ENCODE measurements at places on chromosomes 6 and 20. TPM values are rescaled to one million over a fixed set of nuclear protein-coding genes. Genes with fewer than 3 reads are reported as not detected.
A peak's percentile ranks its signal among the peaks of the same experiment; 100 is the strongest.

CST2 gene
- not detected for total RNA-seq

DNA sequence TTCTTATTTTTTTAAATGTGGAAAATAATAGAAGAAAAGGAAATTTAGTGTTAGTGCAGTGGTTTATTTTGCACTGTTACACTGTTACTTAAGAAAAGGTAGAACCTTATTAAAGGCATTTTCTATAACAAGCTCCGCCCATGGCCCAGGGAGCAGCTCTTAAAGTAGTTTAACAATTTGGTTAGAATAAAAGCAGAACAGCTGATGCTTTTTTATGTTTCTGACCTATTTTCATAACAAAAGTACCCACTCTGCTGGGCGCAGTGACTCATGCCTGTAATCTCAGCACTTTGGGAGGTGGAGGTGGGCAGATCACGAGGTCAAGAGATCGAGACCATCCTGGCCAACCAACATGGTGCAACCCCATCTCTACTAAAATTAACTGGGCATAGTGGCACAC is 32.6 kb downstream of the DSTN start:
- peak; percentile 47 for DNase-seq

SCUBE3 gene
- 0.70 TPM for total RNA-seq

EDN1 gene
- 0.58 TPM for total RNA-seq

DNA sequence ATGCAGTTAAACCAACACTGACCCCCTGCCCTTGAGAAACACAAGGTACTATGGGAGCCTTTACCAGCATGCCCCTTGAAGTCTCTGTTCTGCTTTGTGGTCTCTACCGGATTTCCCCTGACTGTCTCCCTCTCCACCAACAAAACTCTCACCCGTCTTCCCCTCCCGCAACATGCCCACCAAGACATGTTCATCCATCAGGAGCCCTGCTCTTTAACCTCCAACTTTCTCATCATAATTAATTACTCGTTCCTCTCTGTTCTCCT is 1.1 kb downstream of the ZNF165 start:
- no peak for DNase-seq

SIRPG gene
- total RNA-seq, result not detected

GRCh38 chr20:43665466-43666176 is 1.3 kb upstream of the MYBL2 start:
- no peak for DNase-seq

SOX4 gene
- total RNA-seq, result 156 TPM

- no peak for DNase-seq
Measured at GRCh38 chr6:136551103-136551502, 881 bp upstream of the MAP7 start.

HLA-DQB2 gene
- not detected for total RNA-seq

DNA sequence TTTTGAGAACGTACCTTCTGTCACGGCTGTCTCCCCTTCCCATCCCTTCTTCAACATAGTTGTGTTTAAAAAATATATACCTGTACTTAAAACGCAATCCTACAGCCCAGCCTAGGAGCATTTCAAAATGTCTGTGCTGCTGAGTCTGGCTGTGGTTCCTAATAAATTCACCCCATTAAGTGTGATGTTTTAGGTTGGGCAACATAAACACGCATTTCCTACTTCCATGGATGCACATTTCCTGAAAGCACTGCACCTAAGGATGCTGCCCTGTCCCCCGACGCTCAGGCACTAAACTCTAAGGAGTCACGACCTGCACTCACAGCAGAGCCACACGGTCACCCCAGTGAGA is 1.2 kb downstream of the REV3L start:
- DNase-seq, result no peak

ZBP1 gene
- total RNA-seq, result not detected

GRCh38 chr6:6808343-6808742 is 219.8 kb downstream of the LY86 start:
- DNase-seq, result no peak

GRCh38 chr6:43848671-43849391 is 78.8 kb downstream of the VEGFA start:
- DNase-seq, result no peak

DNA sequence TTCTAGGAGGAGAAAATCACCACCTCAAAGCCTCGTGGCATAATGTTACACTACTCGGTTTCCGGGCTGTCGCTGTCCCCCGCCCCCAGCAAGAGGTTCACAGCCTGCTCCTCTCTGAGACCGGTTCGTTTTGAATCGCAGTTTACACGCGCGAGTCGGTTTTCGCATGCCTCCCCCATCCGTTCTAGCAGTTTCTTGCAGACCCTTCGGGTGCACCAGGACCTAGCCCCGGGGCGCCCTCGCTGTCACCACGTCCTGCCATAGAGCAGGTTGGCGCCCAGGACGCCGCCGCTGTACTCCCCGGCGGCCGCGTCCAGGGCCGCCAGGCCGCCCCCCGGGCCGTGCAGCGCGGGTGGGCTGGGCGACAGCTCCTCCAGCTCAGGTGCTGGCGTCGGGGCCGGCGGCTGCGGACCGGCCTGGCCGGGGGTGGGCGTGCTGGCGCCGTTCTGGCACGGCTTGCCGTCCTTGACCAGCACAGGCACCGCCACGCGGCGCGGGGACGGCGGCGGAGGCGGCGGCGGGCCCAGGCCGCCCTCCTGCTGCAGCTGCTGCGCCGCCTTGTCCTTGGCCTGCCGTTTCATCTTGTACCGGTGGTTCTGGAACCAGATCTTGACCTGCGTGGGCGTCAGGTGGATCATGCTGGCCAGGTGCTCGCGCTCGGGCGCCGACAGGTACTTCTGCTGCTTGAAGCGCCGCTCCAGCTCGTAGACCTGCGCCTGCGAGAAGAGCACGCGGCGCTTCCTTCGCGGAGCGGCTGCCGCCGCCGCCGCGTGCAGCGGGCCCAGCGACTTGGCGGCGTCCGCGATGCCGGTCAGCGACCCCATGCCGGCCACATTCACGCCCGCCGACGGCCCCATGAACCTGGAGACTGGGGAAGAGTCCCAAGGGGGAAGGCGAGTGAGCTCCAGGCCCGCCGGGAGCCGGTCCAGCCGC is 1.4 kb downstream of the NKX2-4 start:
- DNase-seq, result peak; percentile 71

GRCh38 chr20:39290575-39290974 is 328.4 kb downstream of the DHX35 start:
- DNase-seq, result peak; percentile 63

ULBP1 gene
- total RNA-seq, result 1.0 TPM

PDSS2 gene
- total RNA-seq, result 14.5 TPM

- DNase-seq, result peak; percentile 86
Measured at GRCh38 chr6:27752038-27752885, 159.9 kb downstream of the OR2B2 start.

DNA sequence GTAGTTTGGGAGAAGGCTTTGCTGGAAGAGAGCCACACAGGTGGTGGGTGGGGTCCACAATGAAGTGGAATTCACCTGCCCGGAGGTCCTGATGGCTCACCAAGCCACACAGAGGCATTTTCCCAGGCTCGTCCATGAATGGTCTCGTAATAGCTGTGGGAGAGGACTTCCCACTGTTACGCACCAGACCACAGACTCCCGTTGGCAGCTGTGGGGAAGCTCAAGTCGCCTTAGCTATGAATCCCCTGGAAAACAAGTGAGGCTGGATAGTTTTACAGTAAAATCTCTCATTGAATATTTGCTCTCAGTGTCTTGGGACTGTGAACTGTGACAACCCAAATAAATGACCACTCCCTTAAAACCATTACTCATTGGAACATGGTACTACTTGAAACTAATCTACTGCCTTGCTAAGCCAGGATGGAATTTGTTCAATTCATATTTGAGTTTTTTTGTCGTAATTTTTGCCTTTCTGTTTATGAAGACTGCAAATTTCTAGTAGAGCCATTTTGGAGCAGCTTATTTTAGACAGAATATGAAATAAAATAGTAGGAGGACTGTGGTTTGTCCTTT is 79.4 kb downstream of the JAG1 start:
- DNase-seq, result no peak

- no peak for DNase-seq
Measured at GRCh38 chr6:7494638-7495037, 46.8 kb upstream of the DSP start.

DNA sequence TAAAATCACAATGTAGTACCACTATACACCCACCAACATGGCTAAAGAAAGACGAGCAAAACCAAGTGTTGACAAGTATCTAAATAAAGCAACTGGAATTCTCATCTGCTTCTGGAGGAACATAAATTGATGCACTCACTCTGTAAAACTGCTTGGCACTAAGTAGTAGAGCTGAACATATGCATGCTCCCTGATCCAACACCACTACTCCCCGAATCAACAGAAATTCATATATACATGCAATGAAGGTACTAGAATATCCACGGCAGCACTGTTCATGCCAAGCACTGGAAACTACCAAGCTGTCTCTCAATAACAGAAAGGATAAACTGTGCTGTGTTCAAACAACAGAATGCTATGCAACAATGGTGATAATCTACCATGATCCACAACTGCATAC is 219.5 kb upstream of the RIN2 start:
- no peak for DNase-seq
